ENCODE measurements at places on chromosomes 12 and 14. TPM values are rescaled to one million over a fixed set of nuclear protein-coding genes. Genes with fewer than 3 reads are reported as not detected.

The SDR9C7 gene
- total RNA-seq: 0.15 TPM

The YLPM1 gene
- 45.7 TPM for total RNA-seq

The OLR1 gene
- total RNA-seq: not detected

The FITM1 gene
- 0.44 TPM for total RNA-seq

The ITGB7 gene
- total RNA-seq: 0.44 TPM

The GYS2 gene
- total RNA-seq: not detected

The KRT73 gene
- total RNA-seq: not detected

The TAS2R13 gene
- 4.7 TPM for total RNA-seq

The GALNT8 gene
- 0.29 TPM for total RNA-seq

The GPR132 gene
- 0.33 TPM for total RNA-seq

The ACSS3 gene
- 19.8 TPM for total RNA-seq

The FOXG1 gene
- total RNA-seq: 0.83 TPM

The PTPN6 gene
- under 0.01 TPM for total RNA-seq

The STON2 gene
- total RNA-seq: 46.1 TPM

The GPRC5D gene
- not detected for total RNA-seq

The RTN1 gene
- total RNA-seq: not detected

The ASIC1 gene
- 1.5 TPM for total RNA-seq

The CPNE6 gene
- not detected for total RNA-seq

The CTSG gene
- not detected for total RNA-seq
